ENCODE measurements at places on chromosomes 16 and 17.

DNA sequence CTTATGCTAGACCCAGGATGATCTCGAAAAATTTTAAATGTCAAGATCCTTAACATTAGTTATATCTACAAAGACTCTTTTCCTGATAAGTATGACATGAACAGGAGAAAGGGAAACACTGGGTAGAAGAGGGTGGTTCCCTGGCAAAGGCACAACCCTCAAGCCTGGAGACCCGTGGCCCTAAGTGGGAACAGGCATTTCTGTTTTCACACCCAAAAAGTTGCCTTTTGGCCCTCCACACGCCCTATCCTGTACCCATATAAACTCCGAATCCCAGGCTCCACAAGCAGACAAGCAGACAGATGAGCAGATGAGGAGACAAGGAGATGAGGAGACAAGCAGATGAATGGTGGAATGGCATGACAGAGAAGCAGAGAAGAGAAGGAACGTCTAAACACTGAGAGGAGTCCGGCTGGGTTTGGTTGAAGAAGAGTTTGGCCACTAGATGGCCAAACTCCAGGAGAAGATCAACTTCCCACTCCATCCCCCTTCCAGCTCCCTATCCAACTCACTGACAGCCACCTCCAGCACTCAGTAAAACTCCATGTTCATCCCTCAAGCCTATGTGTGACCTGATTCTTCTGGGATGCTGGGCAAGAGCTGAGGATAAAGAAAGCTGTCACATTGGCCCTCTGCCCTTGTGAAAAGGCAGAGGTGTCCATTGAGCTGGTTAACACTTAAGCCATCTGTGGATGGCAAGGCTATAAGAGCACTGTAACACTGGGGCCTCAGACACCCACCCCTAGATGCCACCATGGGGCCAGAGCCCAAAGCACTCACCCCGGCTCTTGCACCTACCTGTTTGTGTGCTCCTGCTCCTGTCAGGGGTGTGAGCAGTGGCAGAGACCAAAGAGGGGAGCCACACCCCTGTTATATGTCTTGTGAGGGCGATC lies 139.6 kb upstream of the FAM20A start:
- DNase-seq = no peak

- no peak for DNase-seq
Observed at GRCh38 chr17:18191967-18192366, 8.3 kb downstream of the ALKBH5 start.

- DNase-seq = no peak
Observed at GRCh38 chr17:61323003-61323908, 76.4 kb upstream of the TBX2 start.

DNA sequence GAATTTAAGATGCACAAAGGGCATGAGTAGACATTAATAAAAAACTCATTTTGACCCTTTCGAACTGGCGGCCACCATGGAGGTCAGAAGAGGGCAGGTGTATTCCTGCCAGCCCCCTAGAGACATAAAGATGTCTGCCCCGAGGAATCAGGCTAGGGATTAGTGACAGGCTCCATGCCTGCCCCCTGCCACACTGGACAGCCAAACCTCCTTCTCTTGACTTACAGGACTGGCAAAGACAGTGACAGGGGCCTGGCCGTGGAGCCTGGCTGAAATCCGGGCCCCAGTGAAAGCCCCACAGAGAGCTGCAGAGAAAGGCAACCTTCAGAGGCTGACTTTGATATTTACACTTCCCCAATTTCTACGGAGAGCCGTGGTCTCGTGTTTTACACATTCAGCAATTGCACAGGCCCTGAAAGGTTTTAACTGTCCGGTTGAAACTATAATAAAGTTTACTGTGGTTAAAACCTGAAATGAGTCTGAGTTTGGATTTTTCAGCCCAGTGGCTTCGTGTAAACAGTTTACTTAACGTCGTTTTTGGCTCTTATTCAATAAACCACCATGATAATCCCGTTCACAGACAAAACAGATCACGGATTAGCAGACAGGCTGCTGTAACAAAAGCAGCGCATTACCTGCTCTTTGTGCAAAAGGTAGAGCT lies 243.9 kb upstream of the MYOCD start:
- no peak for DNase-seq

DNA sequence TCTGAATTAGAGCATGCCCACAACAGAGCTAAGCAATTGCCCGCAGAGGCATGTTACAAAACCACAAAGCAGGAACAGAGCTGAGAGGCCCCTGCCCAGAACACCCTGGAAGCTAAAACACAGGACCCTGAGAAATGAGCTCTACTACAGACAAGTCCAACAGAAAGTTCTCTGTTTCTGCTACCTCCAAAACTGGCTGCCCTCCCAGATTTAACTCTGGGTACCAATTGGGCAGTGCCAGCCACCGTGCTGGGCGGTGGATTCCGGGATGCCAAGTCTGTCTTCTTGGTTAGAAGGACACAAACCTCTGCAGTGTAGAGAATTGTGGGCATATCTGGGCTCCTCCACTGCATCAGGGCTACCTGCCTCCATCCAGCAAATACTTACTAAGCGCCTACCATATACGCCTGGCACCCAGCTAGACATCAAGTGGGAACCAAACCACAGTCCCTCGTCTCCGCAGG lies 1.0 kb downstream of the CMTM4 start:
- no peak for DNase-seq

GRCh38 chr17:28460901-28461300 lies 12.5 kb upstream of the SLC13A2 start:
- DNase-seq = no peak

- peak; percentile 98 for DNase-seq
Observed at GRCh38 chr17:17972126-17972951, at the start of the genes DRC3 and TOM1L2. Gene DRC3, plus strand, starts transcription at chr17:17972862. Its CDS starts 4,737 bp downstream, at chr17:17977599. Gene TOM1L2, minus strand, starts transcription at chr17:17972400. Its CDS starts 87 bp downstream, at chr17:17972313.

DNA sequence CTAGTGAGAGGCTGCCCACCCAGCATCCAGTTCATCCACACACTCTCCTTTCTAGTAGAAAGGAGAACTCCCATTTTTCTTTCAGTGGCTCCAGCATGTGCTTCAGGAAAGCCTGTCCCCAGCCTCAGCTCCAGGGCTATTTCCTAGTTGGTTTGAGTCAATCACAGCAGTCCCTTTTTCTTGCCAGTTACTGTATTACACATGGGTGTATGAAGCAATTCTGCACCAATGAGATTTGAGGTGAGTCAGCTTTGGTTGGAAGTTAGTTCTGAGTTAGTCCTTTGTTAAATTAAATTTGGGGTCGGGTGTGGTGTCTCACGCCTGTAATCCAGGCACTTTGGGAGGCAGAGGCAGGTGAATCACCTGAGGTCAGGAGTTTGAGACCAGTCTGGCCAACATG lies 24.8 kb downstream of the RAD51D start:
- no peak for DNase-seq

- DNase-seq = no peak
Observed at GRCh38 chr17:38897176-38897575, 27.3 kb downstream of the LASP1 start.

DNA sequence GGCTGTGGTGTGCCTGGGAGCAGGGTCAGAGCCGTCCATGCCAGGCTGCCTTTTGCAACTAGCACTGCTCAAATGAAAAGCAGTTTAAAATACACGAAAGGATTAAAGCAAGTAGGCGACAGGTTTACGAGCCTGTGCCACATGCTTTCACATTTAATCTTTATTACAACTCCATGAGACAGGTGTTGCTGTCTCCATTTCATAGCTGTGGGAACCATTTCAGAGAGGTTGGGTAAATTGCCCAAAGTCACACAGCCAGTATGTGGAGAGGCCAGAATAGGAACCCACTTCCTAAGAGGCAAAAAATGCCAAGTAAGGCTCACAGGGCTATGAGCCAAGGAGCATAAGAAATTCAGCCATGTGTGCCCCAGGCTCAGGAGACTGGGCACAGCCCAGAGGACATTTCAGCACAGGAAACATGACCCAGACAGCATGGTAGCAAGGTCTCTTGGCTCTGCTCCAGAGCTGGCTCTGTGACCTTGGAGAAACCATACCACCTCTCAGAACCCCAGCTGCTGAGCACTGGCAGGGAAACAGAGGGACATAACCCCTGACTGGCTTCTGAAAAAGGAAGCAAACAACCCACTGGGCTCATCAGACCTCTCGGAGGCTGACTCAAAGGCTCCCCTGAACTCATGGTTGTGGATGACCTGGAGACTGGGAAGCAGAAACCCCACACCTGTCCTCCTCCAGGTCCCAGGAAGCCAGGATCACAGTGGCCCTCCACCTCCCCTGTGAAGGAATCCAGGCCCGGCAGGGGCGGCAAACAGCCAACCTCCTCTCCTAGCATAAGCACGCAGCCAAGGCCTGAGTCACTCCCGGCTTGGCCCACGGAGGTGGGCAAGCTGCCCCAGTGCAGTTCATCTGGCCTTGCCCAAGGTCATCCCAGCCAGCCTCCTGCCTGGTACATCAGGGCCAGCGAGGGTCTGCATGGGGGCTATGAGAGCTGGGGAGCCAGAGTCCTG lies 40.3 kb upstream of the MRPS23 start:
- peak; percentile 56 for DNase-seq

DNA sequence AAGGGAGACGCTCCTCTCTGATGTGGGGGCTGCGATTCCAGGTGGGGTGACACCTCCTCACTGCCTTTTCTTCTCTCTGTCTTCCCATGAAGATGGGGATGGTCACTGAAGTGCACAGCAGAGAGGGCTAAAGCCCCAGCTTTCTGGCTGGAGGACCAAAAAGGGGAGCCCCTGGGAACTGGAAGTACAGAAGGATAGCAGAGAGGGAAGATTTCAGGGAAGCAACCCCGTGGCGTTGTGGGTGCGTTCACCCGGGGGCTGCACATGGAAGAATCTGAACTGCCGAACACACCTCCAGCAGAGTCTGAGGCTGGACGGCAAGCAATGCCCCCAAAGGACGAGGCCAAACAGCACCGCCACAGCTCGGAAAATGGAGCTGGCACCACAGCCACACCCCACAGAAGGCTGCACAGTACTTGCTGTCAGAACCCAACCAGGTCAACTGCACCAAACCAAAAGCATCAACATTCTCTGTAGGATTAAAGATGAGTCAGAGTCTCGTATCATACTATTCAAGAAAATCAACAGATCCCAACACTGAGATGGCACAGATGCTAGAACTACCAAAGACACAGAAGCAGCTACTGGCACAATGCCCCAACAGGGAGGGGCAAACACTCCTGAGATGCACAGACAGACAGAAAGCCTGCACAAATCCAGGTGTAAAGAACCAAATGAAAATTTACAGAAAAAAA lies 49.9 kb downstream of the MAP1LC3B start:
- no peak for DNase-seq

DNA sequence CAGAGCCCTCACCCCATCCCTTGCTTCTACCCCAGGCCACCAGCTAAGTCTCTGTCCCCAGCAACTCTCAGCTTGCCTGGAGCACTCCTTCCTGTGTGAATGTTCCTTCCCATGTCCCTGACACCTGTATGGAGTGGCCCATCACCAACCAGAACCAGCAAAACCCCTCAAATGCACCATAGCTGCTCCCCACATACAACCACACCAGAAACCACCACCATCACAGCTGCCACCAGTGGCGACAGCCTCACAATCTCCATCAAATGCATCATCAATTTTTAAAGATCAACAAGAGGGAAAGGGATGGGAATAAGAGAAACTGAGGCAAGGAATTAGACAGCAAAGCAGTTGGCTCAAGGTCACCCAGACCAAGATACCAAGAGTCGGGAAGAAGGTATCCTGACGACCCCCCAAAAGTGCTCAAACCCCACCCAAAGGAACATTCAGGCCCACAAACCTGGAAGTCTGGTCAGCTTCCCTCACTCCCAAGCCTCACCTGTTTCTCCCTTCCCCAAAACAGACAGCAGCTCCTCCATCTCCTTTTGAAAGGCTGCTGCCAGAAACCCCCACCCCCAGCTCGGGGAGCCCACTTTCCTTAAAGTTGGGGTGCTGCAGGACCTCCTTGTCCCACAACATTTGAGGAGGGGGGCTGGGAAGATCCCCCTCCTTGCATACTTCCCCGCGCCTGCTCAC lies 1.8 kb downstream of the SRCIN1 start:
- no peak for DNase-seq

- DNase-seq = peak; percentile 68
Observed at GRCh38 chr16:11312718-11313492, 31.8 kb upstream of the PRM1 start.

- no peak for DNase-seq
Observed at GRCh38 chr17:27276653-27277156, 17.2 kb upstream of the WSB1 start.

DNA sequence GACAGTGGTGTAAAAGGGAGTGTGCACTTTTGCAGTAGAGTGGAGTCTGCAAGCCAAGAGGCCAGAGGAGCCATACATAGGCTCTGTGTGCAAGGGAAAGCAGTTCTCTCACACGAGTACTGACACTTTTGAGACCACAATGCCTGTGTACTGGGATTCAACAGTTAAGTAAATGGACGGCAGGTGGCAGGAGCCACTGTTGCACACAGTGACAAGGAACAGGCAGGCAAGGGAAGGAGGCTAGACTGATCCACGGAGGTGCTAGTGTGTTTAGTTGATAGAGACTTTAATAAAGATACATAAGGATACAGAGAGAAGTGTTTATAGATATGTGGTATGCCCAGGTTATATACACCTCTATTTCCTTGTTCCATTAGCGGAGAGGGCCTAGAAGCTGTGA lies 67.0 kb downstream of the MPRIP start:
- no peak for DNase-seq

DNA sequence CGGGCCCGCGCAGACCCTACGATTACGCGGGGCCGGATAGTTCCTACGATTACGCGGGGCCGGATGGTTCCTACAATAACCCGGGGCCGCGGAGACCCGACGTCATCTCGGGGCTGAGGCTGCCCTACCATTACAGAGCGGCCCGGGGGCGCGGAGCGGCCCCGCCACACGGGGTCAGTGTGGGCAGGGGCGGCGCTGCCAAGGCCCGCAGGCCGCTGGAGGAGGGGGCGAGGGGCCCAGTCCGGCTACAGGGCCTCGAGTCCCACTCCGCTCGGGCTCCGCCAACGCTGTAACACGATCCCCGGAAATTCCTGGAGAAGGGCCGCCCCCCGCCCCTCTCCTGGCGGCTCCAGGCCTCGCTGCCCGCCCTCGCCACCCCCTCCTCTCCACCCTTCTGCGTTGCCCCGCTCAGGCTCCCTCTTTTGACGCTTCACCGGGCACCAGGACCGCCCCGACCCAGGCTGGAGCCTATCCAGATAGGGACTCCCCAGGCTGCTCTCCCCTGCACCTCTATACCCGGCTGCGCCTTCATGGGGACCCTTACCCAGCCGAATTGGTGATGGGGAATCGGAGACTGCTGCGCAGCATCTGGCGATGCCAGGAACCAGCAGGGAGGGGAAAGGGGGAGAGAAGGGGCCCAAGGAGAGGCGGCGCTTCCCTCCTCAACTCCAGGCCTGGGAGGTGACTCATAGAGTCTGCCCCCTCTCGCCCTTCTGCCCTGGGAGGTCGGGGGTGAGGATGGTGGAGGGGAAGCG lies at the start of gene RAB34:
Gene RAB34 (minus strand): TSS at position 291 of the 755 bp plus-strand sequence. CDS start 602 bp downstream, outside the sequence.
- DNase-seq = no peak

DNA sequence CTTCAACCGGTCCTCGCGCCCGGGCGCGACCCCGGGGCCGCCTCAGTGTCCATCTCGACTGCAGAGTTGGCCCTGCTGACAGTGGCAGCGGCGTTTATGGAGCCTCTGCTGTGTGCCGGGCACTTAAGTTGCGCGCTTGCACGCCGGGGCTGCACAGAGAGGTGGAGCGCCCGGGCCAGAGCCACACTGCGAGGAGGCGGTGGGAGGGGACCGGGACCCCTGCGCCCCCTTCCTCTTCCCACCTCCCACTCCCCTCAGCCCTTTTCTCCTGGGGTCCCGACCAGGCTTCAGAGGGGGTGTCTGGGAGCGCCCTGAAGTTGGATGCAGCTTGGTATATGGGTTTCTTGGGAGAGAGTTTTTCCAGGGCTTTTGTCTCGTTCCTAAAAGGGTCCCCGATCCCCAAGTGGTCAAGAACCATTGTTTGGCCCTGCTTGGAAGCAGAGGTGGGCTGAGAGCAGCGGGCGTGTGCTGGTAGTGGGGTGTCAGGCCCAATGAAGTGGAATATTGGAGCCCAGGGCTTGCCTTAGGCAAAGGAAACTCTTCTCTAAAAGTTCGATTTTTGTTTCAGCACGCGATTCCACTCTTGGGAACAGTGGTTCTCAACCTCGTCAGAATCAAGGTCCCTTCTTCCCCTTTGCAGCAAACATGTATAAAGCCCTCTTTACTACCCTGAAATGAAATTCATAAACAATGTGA lies 605 bp downstream of the MRTFB start:
- DNase-seq = no peak

Data from NCI-H2029 (cell line).